ENCODE measurements at places on chromosomes 3 and 15.

GRCh38 chr3:172291650-172292049, 156.6 kb downstream of the GHSR start:
- DNase-seq, result no peak

DNA sequence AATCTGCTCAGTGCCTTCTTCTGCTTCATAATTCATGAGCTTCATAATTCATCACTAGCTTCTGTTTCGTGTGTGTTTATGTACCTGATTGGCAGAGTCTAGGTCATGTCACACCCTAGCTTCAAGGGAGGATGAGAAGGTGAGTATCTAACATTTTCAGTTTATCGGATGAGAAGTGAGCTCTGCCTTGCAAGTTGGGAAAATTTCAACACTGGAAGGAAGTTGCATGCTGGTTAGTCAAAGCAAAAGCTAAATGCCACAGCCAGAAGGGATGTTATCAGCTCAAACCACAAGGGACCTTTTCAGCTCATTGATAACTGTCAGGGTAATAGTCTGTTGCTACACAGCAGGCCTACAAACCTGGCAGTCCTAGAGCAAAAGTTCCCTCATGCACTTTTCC, 7.3 kb upstream of the TNFSF10 start:
- peak; percentile 61 for DNase-seq

DNA sequence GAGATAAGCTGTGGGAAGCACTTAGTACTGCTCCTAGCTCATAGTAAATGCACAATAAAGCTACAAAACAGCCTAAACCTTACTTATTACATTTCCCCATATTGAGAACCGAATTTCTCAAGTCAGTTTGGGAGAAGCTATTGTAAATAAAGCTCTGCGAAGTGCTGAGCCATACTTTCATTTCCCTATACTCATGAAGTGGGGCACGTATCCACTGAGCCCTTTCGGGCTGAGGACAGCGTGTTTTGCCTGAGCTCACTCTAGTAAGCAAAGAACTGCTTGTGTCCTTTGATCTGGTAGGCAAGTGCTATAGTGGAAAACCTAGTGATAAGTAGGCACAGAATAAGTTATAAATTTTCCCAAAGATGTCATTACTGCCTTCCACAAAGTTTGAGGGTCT, 165.0 kb downstream of the RSL24D1 start:
- DNase-seq, result no peak

DNA sequence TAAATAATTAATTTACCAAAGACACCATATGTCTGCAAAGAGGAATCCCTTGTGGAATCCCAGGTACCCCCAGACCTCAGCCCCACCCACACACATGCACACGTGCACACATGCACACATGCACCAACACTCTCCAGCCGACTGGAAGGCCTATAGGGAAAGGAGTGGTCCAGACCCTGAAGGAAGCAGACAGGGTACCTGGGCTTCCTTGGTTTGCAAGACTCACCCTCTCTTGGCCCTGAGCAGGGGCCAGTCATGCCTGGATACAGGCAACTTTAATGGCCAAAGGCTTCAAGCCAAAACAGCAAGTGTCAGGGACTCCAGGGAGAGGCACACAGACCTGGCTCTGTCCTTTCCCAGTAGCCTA, 8.9 kb upstream of the HAPLN3 start:
- DNase-seq, result no peak

- DNase-seq, result no peak
Observed at GRCh38 chr3:194748225-194748624, 62.5 kb downstream of the FAM43A start.

GRCh38 chr15:44633603-44634002, 29.9 kb downstream of the SPG11 start:
- no peak for DNase-seq

Measured in CD4-positive, alpha-beta T cell treated with Interleukin-2 at 100 ng/mL for 4 hours (primary cell).